T-cell (primary cell): ENCODE measurements at places on chromosomes 11 and 22.
A peak's percentile ranks its signal among the peaks of the same experiment; 100 is the strongest.

DNA sequence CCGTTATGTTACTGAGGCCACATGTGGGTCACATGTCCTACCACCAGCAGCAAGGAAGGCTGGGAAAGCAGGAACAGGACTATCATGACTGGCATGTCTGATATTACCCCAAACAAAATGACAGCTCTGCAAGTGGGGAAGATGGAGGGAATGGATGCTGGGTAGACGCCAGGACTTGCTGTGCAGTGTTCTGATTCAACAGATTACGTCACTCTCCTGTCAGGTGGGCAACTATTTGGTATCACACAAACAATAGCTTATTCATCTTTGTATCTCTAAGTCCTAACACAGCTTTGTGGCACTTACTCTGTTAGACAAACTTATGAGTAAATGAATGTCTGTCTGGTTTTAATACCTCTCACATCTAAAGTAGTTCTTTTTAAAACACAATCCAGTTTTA, 105.2 kb downstream of the SPON1 start:
- DNase-seq = no peak

DNA sequence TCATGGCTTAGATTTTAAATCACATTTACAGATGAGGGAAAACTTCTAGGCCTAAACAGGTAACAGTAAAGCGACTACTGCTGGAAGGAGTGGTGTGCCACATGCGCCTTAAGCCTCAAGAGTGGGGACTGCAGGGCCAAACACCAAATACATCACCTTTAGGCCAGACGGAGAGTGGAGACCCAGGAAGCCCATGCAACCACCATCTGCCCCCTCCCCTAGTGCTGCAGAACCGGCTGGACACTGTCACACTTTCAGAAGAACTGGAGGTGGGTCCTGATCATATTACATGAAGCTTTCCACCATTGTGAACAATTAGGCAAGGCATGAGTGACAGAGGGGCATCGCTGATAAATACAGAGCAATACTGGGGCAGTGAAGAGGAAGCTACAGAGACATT, 28.9 kb downstream of the SLC25A18 start:
- no peak for DNase-seq

DNA sequence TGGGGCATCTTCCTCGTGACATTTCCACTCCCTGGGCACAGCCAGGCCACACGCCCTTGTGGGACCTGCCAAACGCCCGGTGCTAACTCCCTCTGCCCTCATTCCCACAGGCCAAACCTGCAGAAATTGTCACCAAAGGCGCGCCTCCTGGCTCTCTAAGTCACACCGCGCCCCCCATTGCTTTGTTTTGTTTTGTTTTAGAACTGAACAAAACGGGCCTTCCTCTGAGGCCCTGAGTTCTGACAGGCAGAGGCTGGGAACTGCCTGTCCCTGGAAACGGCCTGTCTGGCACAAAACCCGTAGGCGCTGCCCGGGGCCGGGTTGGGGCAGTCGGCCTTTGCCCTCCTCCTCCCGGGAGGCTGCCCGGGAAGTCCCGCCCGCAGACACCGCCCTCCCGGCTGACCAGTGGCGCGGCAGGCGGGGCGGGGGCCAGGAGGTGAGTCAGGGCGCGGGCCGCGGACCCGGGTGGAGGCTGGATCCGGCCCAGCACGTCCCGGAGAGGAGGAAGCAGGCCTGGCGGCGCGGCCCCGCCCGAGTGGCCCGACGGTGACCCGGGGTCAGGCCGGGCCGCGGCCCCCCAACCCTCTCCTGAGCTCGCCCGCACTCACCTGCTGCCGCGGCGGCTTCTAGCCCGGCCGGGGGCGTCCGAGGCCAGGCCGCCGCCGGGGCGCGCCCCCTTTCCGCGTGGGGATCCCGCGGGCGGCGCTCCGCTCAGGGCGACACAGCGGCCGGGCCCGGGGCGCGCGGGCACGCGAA, 465 bp downstream of the SUN2 start:
- DNase-seq = peak; percentile 52

GRCh38 chr11:104005234-104005855, 31.1 kb upstream of the DDI1 start:
- DNase-seq = no peak

DNA sequence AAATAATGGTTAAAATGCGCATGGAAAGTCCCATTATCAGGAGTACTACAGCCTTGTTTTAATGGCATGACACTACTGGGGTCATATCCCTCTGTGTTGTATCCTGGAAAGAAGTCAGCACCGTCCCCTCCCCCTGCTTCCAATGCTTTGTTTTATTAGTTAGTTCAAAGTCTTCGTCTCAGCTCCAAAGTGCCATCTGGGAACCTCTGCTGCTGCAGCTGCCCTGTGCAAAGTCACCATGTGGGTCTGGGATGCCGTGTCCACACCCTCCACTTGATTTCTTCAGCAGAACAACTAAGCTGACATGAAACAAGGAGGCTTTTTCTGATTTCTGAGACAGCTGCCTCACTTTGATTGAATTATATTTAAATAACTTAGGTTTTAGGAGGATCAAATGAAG, 29.5 kb upstream of the NCAM1 start:
- no peak for DNase-seq

- DNase-seq = no peak
Observed at GRCh38 chr22:24088816-24089215, 77.7 kb downstream of the CABIN1 start.

DNA sequence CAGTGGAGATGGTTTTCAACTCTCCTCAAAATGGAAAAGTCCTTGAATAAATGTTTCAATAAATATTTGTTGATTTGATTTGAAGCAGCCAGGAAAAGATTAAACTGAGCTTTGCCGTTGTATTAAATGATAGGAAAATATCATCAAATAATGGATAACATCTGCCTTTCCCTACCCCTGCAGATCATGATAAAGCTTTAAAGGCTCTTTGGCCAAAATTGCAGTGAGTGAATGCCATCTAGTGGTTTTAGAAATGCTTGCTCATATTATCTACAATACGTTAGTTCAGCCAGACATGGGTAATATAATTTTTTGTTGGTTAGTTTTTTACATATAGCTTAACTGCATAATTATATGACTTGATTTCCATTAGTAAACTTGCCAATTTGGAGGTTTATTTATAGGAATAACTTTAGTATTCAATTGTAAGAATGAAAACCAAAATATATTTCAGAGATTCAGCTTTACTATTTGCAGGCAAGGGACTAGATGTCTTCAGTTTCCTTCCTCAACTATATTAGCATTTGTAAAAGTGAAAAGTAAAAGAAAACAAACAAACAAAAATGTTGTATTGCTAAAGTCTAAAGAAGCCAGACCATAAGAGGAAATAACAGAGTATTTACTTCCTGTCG, 159.2 kb downstream of the MSANTD4 start:
- no peak for DNase-seq
